ENCODE measurements at places on chromosomes 4 and X.
A peak's percentile ranks its signal among the peaks of the same experiment; 100 is the strongest.

DNA sequence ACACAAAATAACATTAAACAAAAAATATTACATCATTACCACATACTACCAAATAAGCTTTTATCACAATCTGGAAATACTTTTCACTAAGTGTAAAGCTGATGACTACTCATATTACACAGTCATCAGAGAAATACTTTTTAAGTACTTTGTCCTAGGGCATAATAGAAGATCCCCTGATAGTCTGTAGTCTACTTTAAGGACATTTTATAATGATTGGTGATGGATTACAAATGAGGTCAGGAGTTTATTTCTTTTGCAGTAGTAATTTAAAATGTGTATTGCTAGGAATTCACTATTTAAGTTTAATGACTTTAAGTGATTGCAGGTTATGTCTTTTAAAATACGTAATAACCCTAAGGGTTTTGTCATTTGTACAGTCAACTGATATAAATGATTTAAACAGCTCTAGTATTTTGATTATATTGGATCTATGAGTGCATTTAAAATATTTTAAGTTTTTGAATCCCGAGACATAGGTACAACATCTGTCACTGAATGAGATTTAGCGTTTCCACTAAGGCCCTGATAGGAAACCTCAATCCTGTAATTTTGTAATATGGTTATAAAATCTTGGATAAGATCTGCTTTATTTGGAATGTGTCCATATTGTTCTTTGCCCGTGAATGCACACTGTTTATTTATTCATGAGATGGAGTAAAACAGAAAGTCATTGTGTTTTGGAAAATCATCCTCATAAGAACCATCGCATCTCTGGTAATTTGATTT is 189.5 kb downstream of the ARAP2 start:
- DNase-seq, result no peak

- DNase-seq, result no peak
Measured at GRCh38 chrX:19761554-19762295, 125.7 kb downstream of the SH3KBP1 start.

DNA sequence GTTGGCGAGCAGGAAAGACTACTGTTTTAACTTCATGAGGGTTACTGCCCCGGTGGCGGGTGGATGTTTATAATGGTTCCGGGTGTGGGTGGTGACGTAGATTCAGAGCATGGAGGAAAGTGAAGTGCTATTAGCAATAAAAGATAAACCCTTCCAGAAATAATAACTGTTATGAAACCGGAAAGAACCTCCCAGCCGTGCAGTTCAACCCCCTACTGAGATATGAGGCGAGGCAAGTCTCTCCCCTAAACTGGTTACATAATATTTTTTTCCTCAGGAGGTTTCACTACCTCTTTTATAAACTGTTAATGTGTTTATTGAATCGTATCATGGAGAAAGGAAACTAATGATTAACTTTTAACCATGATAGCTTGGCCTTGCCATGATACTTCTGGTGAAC is 33.9 kb upstream of the STIM2 start:
- peak; percentile 77 for DNase-seq

DNA sequence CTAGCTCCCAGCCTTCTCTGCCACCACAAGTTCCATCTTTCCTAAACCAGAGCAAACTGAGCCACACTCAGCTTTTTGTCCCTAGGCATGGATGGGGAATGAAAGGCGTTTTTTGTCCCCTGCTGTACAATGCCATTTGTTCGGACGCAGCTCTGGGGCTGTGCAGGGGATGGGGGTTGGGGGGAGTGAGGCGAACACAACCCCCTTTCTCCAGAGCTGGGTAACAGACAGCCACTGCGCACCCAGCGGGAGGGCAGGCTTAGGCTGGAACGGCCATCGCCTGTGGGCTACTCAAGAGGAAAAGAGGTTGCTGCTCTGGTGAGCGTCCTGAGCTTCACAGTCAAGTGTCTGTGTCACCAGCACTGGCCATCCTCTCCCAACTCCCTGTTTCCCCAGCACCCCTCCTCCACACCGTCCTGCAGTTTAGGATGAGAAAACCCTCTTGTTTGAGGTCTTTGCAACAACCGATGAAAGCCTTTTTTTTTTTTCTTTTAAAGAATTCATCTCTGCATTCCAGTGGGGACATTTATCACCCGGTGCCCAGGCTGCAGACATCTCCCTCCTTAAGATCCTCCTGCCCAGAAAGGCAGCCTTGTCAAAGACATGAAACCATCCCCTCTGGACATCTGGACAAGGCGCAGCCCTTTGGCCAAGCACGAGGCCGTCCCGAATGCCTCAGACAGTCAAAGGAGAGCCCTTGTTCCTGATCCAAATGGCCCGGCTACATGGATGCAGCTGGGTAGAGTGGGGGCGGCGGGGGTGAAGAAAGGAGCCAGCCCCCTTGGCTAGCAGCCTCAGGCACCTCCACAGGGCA is 419.6 kb downstream of the BCOR start:
- DNase-seq, result no peak

GRCh38 chr4:140764785-140765392 is 8.7 kb upstream of the TBC1D9 start:
- DNase-seq, result no peak

- DNase-seq, result no peak
Measured at GRCh38 chrX:30799327-30799726, 89.7 kb downstream of the TAB3 start.

DNA sequence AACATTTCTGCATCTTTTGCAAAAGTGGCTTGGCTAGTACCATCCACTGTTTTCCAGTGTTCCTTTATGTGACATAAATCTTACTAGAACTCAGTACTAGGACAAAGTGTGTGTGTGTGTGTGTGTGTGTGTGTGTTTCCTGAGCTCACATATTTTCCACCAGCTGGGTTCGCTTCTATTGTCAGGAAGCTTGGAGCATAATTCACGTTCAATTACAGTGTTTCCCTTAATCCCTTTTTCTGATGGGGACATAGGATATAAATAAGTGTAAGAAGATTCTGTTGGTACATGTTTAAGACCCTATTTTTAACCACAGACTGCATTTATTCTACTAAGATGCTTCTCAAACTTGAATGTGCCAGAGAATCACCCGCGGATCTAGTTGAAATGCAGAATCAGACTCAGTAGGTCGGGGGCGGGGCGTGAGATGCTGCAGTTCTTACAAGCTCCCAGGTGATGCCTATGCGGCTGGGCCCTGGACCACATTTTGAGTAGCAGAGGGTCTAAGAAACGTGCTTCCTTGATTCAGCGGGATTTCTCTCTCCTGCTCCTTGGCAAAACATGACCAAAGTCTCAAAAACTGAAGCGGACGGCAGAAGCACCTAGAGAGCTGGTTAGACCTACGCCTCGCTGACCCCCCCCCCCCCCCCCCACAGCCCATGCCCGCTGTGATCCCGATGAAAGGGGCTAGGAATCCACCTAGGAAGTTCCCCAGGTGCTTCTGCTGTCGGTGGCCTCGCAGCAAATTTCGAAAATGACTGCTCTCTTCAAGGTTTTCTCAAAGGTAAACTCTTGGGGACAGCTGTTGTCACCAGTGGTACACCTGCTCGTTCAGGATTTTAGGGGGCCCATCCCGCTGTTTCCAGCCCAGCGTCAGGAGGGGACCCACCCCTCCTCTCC is 797 bp downstream of the CD99L2 start:
- no peak for DNase-seq

Data from CD4-positive, alpha-beta T cell treated with Interferon gamma for 1 hour (primary cell).